Hematopoietic multipotent progenitor cell treated with erythropoietin and hydrocortisone succinate and interleukin-3 and kit ligand, for 15 days (in vitro differentiated cells): ENCODE measurements at places on chromosomes 7 and 10.

DNA sequence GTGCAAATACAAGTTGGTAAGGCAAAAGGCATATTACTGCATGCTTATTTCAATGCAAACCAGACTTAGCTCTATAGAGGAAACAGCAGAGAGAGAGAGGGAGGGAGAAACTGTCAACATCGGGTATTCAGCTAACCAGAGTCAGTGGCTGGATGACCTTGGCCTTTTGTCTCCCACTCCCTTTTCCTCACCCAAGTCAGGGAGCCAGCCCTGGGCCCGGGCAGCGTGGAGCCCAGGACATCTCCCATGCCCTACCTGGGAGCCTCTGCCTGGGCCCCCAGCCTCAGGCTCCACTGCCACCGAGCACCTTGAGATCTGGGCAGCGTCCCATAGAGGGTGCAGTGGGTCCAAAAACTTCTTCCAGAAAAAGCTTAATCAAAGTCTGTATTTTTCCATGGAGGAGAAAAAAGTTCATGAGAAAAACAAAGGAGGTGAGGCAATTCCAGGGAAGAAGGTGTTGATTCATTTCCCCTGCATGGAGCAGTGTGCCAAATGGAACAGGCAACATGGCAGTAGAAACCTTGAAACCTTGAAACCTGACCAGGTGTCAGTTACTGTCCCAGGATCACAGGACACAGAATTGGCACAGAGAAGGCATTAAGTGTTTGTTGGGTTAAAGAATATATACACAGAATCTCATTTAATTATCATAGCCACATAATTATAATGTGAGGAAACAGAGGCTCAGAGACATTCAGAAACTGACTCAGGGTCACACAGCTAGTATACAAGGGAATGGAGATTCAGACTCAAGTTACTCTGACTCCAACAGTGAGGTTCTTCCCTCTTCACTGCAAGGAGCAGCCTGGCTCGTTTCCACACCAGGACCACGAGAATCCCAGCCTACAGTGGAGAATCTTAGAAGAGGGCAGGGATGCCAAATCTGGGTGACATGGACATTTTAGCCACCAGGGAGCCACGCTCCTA lies 5.8 kb upstream of the NCOA4 start:
- no peak for DNase-seq

- no peak for DNase-seq
These were observed 136.1 kb downstream of the ICA1 start for GRCh38 chr7:8125680-8126444.

DNA sequence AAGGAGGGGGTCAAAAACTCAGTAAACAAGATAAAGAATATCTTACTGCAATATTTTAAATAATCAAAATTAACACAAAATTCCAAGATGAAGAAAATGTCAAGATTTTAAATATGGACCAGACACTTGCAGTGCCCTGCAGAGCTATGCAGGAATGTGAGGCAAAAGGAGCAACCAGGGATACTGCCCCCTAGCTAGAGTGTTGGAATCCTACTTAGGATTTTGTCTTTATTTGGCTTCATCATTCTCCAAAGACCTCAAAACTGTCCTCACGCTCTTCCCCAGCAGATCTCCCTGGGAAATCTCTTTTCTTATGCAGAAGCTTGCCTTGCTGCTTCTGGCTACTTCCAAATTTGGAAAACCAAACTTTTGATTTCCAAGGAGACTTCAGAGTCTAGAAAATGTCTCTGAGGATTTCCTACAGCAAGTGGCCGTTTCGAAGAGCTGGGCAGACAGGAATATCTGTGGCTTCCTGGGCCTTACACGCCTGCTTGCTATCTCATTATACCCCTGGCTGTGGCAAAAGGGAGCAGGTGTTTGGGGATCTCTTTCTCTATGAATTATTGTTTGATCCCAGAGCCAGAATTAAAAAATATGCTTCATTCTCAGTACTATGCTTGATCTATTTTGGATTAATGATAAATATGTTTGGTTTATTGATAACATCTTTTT lies 232.2 kb upstream of the BMPER start:
- no peak for DNase-seq

DNA sequence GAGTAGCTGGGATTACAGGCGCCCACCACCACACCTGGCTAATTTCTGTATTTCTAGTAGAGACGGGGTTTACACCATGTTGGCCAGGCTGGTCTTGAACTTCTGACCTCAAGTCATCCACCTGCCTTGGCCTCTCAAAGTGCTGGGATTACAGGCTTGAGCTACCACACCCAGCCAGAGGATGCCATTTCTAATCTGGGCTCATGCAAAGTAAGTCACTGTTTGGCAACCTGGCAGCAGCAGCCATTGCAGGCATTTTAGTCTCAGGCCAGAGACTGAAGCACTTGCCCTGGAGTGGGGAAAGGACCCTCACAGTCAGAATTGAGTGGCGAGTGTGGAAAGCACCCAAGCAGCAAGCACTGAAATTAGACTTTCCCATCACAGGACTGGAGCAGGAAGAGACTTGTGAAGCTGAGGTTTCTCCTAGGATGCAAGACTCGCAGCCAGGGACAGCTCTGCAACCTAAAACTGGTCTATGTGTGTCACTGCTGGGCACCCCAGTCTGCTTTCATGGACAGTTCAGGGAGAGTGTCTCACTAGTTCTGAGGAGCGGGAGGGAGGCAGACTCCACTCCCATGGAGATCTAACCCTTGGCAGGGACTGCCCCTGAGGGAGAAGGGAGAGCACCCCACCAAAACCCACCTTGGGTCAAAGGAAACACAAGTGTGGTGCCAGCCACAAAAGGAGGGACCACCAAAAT lies 27.6 kb downstream of the SNX13 start:
- DNase-seq, result no peak
